ENCODE measurements at places on chromosomes 6 and 20. TPM values are rescaled to one million over a fixed set of nuclear protein-coding genes. Genes with fewer than 3 reads are reported as not detected.

CLPSL1 gene
- not detected for total RNA-seq

GNAS-AS1 gene
- 0.38 TPM for total RNA-seq

DNA sequence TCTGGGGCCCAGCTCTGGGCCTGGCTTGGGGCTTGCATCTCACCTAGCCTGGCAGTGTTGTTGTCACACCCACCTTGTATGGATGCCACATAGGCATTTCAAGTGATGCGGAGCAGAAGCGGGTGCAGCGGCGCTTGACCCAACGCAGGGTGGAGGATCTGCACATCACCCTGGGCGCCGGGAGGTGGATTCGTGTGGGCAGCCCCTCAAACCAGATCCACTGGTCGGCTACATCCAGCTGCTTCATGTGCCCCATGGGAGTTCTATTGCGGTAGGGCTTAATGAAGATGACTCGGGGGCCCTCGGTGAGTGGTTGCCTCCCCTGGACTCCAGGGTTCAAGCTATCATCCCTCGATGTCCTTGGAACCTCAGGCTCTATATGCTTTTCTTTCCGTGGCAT, 3.2 kb downstream of the TP53TG5 start:
- no peak for DNase-seq

DNA sequence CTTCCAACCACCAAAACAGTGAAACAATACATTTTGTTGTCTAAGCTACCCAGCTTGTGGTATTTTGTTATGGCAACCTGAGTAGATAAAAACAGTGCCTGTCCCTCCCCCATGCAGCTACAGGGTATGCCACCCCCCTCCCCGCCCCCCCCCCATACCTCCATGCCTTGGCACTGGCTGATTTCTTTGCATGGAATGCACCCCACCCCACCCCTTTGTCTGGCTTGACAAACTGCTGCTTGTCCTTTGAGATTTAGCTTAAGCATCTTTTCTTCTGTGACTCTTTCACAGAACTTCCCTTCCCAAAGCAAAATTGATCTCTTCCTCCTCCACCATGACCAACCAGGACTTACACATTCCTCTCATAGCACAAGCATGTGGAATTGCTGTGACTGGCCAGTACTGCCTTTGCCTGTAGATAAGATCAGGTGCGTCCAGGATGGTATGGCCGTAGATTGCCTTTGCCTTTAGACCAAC, 64.6 kb upstream of the ADGRF1 start:
- DNase-seq = no peak

DNA sequence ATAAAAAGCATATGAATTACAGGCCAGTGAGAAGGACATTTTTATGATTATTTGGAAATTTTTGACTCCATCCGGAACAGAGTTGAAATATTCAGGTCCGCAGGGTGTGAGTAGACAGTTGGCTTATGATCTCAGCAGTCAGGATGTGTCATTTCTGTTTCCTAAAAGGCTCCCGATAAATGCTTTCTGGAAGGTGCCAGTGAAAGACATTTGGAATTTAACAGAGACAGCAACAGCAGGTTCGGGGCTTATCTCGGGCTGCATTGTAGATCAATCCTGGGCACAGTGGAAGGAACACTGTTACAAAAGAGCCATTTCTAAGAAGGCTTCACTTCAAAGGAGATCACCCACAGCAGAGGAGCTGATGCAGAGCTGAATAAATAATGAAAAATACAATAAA, 934.4 kb downstream of the KIF16B start:
- DNase-seq = no peak

GRCh38 chr6:113949499-113949898, 21.4 kb downstream of the HDAC2 start:
- DNase-seq = no peak

DNA sequence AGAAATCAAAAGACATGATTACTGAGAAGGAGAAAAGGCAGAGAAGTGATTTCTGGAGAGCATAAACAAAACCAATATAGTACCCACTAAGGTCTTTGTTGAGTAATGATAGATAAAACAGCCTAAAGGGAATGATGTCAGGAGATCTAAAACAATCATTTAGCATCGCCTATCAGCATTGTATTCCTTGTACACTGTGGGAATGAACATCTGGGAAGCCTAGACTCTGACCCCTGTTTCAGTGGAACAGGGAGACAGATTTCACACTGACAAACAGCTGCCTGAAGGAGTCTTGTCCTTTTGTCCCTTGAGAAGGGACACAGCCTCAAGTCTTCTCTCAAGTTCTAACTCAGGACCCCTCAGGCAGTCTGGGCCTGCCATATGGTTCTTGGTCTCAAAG, 1.7 kb downstream of the ASIP start:
- DNase-seq = no peak
